ENCODE measurements at places on chromosomes 6 and 20.

- peak; percentile 37 for DNase-seq
Measured at GRCh38 chr6:150573041-150573681, 26.5 kb upstream of the PLEKHG1 start.

- DNase-seq: no peak
Measured at GRCh38 chr20:52805843-52806242, 166.3 kb upstream of the TSHZ2 start.

DNA sequence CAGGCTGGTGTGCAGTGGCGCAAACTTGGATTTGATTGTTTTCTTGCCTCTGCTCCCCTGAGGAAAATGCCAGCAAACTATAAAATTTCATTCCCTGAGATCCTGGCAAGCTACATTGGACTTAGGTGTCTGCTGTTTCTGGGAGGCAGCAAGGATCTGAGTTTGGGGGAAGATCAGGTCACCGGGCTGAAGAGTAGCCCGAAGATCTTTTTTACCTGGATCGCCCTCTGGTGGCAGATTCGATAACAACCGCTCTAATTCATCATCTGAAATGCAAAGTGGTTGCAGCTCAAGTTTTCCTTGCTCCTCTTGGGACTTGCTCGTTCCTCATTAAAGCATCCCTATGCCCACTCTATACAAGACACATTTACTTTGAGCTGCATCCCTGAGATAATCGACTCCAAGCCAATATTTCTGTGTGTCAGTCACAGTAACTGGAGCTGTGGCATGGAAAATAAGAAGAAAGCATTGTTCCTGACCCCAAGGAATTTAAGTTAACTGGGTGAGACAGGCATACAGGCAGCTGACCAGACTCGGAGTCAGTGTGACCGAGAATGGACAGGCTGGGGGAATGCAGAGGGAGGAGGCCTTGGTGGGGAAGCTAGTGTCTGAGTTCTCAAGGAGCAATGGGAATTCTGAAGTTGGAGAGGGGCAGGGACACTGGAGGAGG is 131.8 kb upstream of the PROKR2 start:
- DNase-seq: peak; percentile 61

- no peak for DNase-seq
Measured at GRCh38 chr20:49710971-49711666, 2.6 kb downstream of the B4GALT5 start.
